ENCODE measurements at places on chromosomes 4 and X. TPM values are rescaled to one million over a fixed set of nuclear protein-coding genes. Genes with fewer than 3 reads are reported as not detected.

DNA sequence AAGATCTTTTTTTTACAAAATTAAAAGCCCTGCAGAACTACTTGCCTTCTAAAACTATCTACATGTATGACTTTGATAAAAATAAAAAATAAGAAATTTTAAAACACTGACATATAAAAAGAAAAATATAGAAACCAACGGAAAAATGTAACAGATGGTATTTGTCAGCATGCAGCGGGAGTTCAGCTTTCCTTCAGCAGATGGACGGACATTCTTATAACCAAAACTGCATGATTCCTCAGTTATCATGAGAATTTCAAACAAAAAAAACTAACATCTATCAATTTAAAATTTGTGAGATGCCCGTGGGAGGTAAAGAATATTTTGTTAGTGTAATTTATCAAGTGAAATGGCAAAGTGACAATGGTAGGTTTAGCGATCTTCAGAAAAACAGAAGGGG lies 23.2 kb downstream of the RWDD4 start:
- DNase-seq, result no peak
- H3K27ac ChIP-seq, result no peak overlapping the region
- peaks cover 1% of the 10 kb centered on the region for H3K36me3 ChIP-seq
- peaks cover 1% of the 10 kb centered on the region for H3K27me3 ChIP-seq

DNA sequence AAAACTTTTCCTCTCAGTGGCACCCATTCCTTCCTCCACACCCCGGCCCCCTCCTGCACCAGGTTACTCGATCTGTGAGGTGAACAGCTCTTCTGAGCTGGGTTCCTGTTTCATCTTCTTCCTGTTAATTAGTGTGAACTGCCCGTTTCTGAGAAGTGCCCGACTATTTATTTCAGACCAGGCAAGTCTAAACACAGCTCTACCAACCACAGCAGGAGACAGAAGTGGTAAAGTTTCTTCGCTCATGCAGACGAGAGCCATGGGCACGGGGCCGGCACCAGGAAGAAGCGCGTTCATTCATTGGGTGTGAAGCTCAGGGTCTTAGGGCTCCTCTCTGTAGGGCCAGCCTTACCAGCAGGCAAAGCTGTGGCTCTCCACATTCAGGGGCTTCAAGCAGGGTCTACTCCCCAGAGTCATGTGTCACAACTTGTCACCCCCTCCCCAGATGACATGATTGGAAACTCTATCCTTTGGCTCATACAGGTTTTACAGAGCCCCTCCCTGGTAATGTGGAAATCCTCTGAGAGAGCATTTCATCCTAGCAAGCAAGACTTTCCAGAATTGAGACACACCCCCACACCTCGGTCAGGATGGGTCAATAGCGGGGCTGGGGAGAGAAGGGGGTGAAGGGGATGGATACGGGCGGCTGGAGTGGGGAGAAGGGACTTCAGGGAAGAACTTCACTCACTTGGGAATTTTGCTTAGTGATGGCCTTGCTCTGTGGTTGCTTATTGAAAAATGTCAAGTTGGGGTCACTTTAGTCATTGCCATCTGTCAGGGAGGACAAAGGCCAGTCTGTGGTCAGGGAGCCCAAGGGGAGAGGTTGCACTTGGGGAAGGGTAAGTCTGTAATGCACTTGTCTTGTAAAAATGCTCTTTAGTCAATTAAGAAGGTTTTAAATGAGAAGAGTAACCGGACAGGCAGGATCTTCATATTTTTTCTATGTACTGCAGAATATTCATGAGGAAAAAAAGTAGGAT lies 121.6 kb upstream of the TRIM2 start:
- peaks cover 19% of the 10 kb centered on the region for H3K4me1 ChIP-seq
- H3K27me3 ChIP-seq, result peaks cover 28% of the 10 kb centered on the region
- H3K36me3 ChIP-seq, result no peaks in the 10 kb centered on the region
- no peak for DNase-seq

- H3K27ac ChIP-seq, result no peak overlapping the region
- no peak for DNase-seq
- H3K4me3 ChIP-seq, result no peak overlapping the region
- H3K4me1 ChIP-seq, result no peaks in the 10 kb centered on the region
- peaks cover 10% of the 10 kb centered on the region for H3K27me3 ChIP-seq
Observed at GRCh38 chr4:54076673-54077072, 12.3 kb upstream of the CHIC2 start.

DNA sequence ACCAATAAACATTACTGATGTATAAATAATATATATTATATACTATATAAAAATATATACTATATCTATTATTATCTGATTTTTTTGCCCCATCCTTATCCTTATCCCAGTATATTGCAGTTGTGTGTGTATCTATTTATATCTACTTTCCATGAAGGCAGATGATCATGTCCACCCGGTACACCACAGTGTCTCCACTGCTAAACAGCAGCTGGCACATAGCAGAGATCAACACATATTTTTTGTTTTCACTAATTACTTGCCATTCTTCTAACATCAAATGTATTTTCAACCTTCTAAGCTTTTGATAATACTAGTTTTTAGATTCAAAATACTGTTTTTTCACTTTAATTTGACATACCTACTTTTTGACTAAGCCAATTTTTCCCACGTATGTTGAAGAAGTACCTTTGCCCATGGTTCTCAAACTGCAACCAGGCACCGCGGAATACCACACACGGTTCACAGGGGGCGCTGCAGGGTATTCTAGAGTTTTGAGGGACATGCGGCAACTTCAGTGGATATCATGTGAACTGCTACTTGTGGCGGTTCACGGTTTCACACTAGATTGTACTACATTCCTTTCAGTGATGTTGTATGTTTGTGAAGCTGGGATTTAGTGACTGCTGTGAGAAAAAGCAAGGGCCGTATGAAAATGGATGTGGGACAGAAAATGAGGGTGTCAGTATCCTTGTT lies 182.5 kb upstream of the NPY2R start:
- DNase-seq, result no peak

GRCh38 chrX:110409925-110410324 lies 51.3 kb downstream of the RTL9 start:
- H3K27me3 ChIP-seq, result peaks cover 2% of the 10 kb centered on the region
- H3K27ac ChIP-seq, result no peak overlapping the region
- no peak for DNase-seq
- H3K4me3 ChIP-seq, result no peak overlapping the region

- no peak for DNase-seq
- H3K27me3 ChIP-seq, result peaks cover 26% of the 10 kb centered on the region
- H3K4me1 ChIP-seq, result no peaks in the 10 kb centered on the region
- H3K4me3 ChIP-seq, result no peak overlapping the region
- H3K27ac ChIP-seq, result no peak overlapping the region
- no peaks in the 10 kb centered on the region for H3K36me3 ChIP-seq
Observed at GRCh38 chr4:42361456-42361855, 35.8 kb upstream of the SHISA3 start.

DNA sequence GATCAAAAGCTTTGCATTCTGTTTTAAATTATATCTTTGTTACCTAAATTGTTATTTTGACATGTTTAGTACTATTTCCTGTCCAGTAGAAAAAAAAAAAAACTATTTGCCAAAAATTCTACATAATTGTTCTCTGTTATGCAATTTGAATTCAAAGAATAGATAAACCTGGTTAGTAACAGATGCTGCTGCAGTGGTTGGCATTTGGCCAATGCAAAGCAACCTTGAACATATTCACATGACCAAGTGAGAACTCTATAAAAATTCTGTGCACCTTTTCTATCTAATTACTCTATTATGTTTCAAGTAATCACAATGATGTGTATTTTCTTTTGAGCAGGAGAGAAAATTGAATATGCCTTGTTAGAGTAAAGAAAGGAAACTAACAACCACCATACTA lies 1473.4 kb downstream of the RPA4 start:
- H3K27me3 ChIP-seq, result no peaks in the 10 kb centered on the region
- H3K27ac ChIP-seq, result no peak overlapping the region
- H3K4me1 ChIP-seq, result no peaks in the 10 kb centered on the region
- no peak overlapping the region for H3K4me3 ChIP-seq
- no peak for DNase-seq

DNA sequence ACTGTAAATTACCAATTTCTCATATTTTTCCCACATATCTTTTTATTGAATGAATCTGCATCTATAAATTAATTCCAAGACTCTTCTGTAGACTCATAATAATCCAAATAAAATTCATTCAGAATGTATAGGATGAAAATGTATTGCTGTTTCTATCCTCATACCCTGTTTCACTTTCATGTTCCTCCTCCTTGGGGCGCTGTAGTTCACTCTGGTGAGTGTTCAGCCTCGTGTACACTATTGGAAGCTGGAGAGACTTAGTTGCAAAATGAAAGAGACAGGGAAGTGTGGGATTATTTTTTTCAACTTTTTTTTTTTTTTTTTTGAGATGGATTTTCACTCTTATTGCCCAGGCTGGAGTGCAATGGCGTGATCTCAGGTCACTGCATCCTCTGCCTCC lies 296.1 kb downstream of the TLL1 start:
- no peak overlapping the region for H3K27ac ChIP-seq
- H3K4me3 ChIP-seq, result no peak overlapping the region
- H3K27me3 ChIP-seq, result no peaks in the 10 kb centered on the region

DNA sequence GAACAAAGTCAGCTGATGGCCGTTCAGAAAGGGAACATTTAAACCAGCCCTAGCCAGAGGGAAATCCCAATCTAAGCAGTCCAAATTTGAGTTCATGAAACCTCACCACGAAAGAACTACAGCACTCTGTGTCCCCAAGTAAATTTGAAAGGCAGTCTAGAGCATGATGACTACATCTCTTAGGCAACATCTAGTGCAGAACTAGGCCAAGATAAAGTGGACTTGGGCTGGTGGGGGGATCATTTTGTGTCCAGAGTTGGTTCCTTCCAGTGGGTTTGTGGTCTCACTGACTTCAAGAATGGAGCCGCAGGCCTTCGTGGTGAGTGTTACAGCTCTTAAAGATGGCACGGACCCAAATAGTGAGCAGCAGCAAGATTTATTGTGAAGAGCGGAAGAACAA lies 64.9 kb downstream of the KLHL4 start:
- H3K36me3 ChIP-seq, result no peaks in the 10 kb centered on the region
- H3K4me3 ChIP-seq, result no peak overlapping the region
- no peak overlapping the region for H3K27ac ChIP-seq
- DNase-seq, result no peak

GRCh38 chr4:70705183-70706043 lies 16.4 kb upstream of the RUFY3 start:
- peaks cover 3% of the 10 kb centered on the region for H3K27me3 ChIP-seq
- H3K4me3 ChIP-seq, result peak overlapping the region; percentile 94
- peak; percentile 57 for DNase-seq
- H3K27ac ChIP-seq, result peak overlapping the region; percentile 90
- peaks cover 28% of the 10 kb centered on the region for H3K4me1 ChIP-seq

DNA sequence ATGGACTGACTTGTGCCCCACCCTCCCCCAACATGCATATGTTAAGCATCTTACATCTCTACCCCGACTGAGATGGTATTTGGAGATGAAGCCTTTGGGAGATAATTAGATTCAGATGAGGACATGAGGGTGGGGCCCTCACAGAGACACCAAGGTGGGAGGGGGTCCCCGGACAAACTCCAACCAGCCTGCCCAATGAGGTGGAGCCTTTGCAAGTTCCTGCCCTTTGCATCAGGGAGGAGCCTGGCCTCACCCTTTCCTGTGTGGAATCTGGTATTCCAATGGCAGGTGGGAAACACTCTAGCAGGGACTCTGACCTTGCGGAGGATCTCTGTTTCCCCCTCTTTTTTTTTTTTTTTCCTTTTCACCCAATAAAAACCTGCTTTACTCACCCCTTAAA lies 589.9 kb upstream of the BOD1L1 start:
- no peaks in the 10 kb centered on the region for H3K4me1 ChIP-seq
- H3K4me3 ChIP-seq, result no peak overlapping the region
- no peaks in the 10 kb centered on the region for H3K36me3 ChIP-seq
- H3K27ac ChIP-seq, result no peak overlapping the region
- DNase-seq, result no peak
- H3K27me3 ChIP-seq, result no peaks in the 10 kb centered on the region

GRCh38 chr4:87122252-87122651 lies 98.2 kb downstream of the KLHL8 start:
- H3K27ac ChIP-seq, result no peak overlapping the region
- H3K4me1 ChIP-seq, result peaks cover 20% of the 10 kb centered on the region
- DNase-seq, result no peak
- peaks cover 29% of the 10 kb centered on the region for H3K36me3 ChIP-seq
- H3K4me3 ChIP-seq, result no peak overlapping the region
- H3K27me3 ChIP-seq, result no peaks in the 10 kb centered on the region

- H3K36me3 ChIP-seq, result peaks cover 5% of the 10 kb centered on the region
- peaks cover 4% of the 10 kb centered on the region for H3K27me3 ChIP-seq
- no peak for DNase-seq
Observed at GRCh38 chr4:177403746-177404145, 38.5 kb downstream of the AGA start.

DNA sequence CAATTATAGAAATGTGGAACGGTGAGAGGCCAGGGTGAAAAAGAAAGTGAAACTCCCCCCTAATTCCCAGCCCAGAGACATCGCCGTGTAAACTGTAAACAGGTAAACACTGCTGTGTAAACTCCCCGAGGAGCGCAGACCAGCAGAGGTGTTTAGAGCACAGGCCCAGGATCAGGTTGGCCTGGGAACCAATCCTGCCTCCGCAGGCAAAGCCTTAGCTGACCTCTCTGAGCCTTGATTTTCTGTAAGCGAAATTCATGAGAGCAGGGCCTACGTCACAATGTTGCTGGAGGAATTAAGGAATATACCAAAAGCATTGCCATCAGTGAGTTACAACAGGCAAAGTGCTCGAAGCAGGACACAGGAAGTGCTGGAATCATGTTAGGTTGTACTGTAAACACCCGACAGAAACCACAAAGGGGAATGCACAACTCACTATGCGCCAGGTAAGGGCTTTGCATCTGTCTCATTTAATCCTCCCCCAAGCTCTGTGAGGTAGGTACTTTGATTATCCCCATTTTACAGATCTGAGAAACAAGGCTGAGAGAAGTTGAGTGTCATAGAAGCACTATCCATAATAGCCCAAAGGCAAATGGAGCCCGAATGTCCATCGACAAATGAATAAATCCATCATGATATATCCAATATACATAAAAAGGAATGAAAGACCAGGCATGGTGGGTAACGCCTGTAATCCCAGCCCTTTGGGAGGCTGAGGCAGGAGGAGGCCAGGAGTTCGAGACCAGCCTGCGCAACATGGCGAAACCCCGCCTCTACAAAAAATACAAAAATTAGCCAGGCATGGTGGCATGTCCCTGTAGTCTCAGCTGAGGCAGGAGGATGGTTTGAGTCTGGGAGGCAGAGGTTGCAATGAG lies 30.7 kb upstream of the KIAA0232 start:
- H3K27ac ChIP-seq, result peak overlapping the region; percentile 50
- H3K4me1 ChIP-seq, result peaks cover 15% of the 10 kb centered on the region
- peaks cover 4% of the 10 kb centered on the region for H3K27me3 ChIP-seq
- peak overlapping the region; percentile 23 for H3K4me3 ChIP-seq
- no peak for DNase-seq
- H3K36me3 ChIP-seq, result no peaks in the 10 kb centered on the region

IQCM gene
- not detected for total RNA-seq

PFKFB1 gene
- 0.93 TPM for total RNA-seq

SRPK3 gene
- total RNA-seq, result not detected

EFHC2 gene
- not detected for total RNA-seq

TLR2 gene
- total RNA-seq, result 1.0 TPM

OTC gene
- total RNA-seq, result not detected

EIF4E gene
- total RNA-seq, result 137 TPM

FAM184B gene
- not detected for total RNA-seq

AMBN gene
- not detected for total RNA-seq

TMEM144 gene
- total RNA-seq, result not detected

CCDC120 gene
- total RNA-seq, result 5.1 TPM

DDX53 gene
- not detected for total RNA-seq
